ENCODE measurements at places on chromosomes 13 and 19.

DNA sequence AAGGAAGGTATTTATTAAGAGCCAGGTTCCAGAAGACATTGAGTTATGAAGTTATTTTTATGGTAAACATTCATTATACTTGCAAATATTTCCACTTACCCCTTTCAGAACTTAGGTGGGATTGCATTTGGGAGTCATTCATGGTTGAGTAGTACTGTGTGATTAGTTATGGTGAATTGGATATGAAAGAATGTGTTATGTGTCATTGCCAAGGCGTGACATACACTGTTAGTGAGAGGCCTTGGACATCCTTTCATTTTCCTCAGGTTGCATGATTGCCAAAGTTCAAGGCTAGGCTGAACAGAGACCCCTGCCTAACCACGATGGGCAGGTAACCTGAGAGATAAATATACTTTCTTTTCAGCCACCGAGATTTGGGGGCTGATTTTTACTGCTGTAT is 40.9 kb upstream of the MYO16 start:
- DNase-seq: no peak

DNA sequence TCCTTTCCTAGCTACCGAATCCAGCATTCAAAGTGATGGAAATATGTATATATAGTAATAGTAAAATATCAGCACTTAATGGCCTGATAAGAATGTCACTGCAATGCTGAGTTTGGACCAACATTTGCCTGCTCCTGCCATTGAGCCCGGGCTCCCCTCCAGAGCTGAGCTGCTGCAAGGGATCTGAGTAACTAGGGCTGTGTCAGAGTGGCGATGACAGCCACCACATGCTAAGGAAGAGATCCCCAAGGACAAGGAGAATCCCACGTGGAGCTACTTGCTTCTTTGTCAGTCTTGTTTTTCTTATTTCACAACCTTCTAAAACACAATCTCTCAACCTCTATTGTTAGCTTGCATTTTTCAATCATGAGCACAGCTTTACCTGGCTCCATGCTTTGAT is 19.5 kb upstream of the ALOX5AP start:
- no peak for DNase-seq

- no peak for DNase-seq
Observed at GRCh38 chr13:74796157-74796556, 662.0 kb upstream of the KLF12 start.

GRCh38 chr19:5991244-5991838 is 13.4 kb upstream of the RANBP3 start:
- DNase-seq: no peak

DNA sequence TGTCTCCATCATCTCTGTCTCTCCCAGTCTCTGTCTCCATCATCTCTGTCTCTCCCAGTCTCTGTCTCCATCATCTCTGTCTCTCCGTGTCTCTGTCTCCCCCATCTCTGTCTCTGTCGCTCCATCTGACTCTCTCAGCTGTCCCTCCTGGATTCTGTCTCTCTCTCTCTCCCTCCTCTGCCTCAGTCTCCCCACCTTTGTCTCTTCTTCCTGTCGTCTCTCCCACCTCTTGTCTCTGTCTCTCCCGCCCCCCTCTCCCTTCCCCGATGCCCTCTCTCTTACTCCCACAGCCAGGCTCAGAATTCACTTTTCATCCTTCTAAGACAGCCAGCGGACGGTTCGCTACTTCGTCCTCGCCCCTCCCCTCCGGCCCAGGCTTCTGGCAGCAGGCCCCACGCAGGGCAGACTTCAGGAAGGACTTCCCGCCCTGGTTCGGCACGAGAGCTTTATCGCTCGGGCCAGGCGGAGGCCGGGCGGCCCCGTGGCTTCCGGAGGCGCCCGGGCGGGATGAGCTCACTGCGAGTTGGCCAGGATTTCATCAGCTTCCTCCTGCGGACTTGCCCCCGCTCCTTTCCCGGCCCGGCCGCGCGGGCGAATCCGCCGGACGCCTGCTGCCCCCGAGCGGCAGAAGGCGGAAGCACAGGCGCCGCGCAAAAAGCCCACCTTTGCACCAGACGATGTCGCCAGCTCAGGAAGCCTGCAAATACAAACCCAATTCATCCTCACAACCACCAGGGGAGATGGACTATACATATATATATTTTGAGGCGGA is 12.4 kb upstream of the CCDC9 start:
- peak; percentile 97 for DNase-seq

Data from activated CD4-positive, alpha-beta T cell treated with anti-CD3 and anti-CD28 coated beads, Interleukin-2, amount 50 U/mL, for 16 hours (primary cell).